ENCODE measurements at places on chromosomes 13 and 19.

DNA sequence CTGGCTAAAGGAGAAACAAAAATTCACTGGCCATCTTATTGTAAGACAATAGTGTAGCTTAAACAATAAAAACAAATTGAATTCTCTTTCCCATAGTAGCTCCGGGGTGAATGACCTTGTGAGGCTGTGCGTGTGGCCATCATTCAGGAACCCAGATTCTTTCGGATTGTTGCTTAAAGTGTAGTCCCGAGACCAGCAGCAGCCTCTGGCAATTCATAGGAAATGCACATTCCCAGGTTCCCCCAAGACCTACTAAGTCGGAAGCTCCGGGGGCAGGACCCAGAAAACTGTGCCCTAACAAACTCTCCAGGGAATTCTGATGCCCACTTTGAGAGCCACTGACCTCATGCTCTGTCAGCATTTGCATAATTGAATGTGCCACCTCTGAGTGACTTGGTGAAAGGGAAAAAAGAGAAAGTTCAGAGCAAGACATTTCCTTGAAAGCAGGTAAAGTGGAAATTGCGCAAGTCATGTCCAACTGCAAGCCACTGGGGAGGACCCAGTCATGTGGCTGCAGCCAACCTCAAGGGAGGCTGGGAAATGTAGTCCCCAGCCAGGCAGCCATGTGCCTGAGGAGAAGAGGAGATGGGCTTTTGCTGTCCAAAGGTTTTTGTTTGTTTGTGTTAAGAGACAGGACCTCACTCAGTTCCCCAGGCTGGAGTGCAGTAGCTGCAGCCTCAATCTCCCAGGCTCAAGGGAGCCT, 50.7 kb upstream of the PNMA8B start:
- DNase-seq: no peak

GRCh38 chr19:4067396-4068046, 822 bp upstream of the ZBTB7A start:
- no peak for DNase-seq

- DNase-seq: no peak
Observed at GRCh38 chr13:114230117-114230516, 4.6 kb upstream of the CDC16 start.

GRCh38 chr13:108478179-108478578, 151.2 kb upstream of the MYO16 start:
- no peak for DNase-seq

GRCh38 chr13:110306340-110306959, 507 bp downstream of the COL4A1 start:
- no peak for DNase-seq

- no peak for DNase-seq
Observed at GRCh38 chr13:53050151-53050550, 21.5 kb downstream of the OLFM4 start.

DNA sequence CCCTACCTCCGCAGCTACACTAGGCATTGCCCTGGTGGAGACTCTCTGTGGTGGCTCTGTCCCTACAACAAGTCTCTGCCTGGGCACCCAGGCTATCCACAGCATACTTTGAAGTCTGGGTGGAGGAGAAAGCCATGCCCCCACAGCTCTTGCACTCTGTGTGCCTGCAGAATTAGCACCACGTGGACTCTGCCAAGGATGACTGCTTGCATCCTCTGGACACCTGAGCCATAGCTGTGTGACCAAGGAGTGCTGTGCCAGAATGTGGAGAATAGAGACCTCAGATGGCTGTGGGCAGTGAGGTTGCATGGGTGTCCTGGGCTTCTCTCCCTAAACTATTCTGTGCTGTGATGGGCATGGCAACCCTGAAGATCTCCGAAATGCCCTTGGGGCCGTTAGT, 21.2 kb upstream of the MCF2L start:
- no peak for DNase-seq

DNA sequence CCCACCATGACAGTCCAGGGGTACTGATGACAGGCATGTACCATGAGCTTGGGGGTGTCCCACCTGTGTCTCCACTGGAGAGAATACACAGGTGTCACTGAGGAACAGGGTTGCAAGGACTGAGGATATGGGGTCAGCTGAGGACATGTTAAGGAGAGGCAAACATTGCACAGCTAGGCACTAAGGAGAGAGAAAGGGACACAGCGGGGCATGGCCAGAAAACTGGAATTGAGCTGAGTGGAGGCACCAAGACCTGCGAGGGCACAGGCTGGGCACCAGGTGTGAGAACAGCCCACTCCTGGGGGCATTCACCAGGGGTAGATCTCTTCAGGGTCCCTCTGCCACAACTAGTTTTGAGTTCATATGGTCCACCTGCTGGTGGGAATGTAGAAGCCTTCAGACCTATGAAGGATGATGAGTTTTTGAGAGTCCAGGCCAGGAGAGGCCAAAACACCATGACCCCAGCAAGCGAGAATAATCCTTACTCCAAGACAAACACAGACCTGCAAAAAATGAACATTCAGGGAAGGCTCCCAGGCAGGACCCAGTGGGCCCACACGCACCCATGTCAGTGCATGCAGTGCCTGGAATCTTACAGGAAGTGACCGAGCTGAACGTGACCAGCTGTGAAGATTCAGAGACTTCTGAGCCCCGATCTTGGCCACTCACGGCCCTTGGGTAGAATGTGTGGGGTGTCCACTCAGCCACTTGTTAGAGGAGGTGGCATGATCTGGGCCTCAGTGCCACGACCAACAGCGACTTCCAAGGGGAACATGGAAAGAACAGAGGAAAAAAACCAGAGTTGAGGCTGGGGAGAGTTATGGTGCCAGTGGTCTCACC, 1.4 kb upstream of the ZNF584 start:
- no peak for DNase-seq

GRCh38 chr13:38693641-38694040, 6.8 kb downstream of the FREM2 start:
- no peak for DNase-seq

DNA sequence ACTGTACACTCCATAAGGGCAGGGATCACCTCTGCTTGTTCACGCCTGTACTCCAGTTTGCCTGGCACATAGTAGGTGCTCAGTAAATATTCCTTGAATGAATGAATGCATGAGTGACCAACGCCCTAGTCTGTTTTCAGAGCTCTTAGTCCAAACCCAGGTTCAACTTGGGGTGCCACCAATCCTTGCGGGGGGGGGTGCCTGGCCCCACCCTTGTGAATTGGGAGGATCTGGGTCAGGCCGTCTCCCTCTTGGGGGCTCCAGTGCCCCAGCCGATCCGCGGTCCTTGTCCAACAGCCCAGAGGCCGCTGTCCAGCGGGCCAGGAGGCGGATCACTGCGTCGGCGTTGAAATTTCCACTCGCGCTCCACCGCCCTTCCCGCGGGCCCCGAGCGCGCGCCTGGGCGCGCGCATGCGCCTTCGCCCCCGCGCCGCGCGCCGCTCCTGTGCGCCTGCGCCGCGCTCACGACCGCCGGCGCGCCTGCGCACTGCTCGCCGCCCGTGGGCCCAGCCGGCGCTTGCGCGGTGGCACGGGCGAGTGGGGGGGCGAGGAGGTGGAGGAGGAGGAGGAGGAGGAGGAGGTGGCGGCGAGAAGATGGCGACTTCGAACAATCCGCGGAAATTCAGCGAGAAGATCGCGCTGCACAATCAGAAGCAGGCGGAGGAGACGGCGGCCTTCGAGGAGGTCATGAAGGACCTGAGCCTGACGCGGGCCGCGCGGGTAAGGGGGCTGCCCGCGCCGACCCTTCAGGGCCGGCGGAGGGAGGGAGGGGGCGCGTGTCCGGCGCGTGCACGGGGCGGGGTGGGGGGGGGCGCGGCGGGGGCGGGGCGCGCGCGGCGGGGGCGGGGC, at the start of gene CRTC1:
Gene CRTC1, plus strand, starts transcription at position 572 of the 849 bp plus-strand sequence. Its CDS starts 23 bp downstream, at position 595.
- DNase-seq: peak; percentile 43

GRCh38 chr13:113509989-113510388, 19.5 kb upstream of the DCUN1D2 start:
- no peak for DNase-seq

GRCh38 chr19:17220207-17220758, 5.1 kb downstream of the USE1 start:
- no peak for DNase-seq

- no peak for DNase-seq
Observed at GRCh38 chr19:7104747-7105447, 35.4 kb downstream of the ZNF557 start.

DNA sequence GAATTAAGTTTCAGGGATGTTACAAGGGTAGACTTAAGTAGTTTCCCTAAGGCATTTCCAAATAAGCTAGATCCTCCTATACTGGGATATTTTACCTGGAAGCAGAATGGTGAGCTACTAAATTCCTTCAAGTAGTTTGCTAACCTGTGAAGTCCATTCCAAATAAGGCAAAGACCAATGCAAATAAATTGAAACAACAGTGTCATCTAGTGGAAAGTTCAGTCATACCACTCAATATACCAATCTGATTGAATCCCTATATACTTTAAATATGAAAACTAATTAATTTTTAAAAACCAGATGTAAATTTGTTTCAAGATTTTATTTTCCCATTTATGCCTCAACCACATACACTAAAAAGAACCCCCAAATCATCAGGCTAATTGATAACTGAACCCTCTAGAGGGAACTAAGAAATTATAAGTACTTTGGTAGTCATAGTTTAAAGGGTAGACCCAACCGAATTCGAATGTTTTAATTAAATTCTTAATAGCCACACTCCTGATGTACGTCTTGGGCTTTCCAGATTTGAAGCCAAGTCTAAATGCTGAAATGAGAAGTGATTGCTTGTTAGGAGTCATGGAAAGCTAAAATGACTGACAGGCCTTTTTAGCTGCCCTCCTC, 223.7 kb downstream of the TBC1D4 start:
- DNase-seq: no peak

- DNase-seq: no peak
Observed at GRCh38 chr19:6392221-6393073, 517 bp downstream of the GTF2F1 start.

- DNase-seq: no peak
Observed at GRCh38 chr19:21143428-21143827, 1.6 kb downstream of the ZNF431 start.

GRCh38 chr13:50208826-50209335, 193.6 kb downstream of the KCNRG start:
- DNase-seq: peak; percentile 12

DNA sequence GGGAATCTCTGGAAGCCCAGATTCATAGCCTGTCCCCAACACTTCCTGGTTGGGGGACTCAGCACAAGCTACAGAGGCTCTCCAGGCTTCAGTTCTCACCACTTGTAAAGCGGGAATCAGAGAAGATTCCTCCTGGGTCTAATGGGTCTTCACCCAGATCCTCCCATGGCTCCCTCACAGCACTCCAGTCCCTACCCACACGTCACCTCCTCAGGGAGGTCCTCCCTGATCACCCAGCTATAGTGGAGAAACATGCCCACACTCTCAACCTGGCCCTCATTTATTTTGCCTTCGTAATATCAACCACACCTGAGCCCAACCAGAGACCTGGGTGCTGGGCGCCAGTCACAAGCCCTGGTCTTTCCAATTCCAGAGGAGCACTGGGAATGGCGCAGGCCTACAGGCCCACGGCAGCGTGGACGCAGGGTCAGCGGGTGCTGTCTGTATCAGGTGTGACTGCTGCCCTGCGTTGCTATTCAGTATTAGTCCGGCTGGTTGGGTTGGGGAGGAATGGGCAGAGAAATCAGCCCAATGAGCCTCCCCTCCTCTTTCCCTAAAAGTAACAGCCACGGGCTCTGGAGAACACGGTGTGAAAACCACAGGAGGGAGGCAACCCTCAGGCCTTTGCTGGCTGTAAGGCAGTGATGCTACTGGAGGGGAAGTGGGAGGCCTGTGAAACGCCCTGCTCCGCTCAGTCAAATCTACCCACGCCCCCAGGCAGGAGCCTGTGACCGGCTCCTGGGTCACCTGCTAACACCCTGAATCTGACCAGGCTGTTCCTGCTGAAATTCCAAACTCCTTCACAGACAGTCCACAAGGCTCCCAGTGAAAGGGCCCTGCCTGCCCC, 5.2 kb downstream of the AKT2 start:
- no peak for DNase-seq

DNA sequence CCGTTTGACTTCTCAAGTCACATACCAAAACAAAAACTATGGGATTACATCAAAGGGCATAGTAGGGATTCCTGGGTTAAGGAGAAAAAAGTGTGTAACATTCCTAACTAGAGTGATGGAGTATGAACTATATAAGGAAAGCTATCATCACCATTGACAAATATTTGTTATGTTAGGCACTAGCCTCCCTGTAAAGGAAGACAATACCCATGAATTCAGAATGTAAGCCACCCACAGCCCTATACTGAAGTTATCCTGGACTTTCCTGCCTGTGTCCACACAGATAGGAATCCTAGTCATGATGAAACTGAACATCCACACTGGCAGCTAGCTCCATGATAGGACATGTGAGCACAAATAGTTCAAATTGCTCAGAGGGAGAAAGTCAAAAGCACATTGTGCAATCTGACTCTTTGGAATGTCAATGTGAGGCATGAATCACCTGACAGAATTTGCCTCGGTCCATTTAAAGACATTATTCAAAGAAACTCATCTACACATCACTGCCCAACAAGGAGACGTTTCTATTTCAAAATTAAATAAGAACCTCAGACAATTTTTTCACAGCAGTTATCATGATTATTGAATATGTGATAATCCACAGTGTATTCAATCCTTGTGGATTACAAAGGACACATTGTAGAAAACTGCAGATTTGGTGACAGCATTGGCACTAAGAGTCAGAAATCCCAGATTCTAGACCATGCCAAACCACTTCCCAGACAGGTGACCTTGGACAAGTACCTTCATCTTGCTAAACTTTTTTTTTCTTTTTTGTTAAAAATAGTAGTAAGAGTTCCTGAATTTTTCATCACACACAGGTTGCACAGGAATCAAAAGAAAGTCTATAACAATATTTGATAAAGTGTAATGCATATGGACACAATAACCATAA, 529.3 kb downstream of the IRS2 start:
- DNase-seq: no peak

GRCh38 chr13:94303644-94304174, 175.8 kb downstream of the DCT start:
- DNase-seq: no peak

- DNase-seq: no peak
Observed at GRCh38 chr19:30371161-30371836, 885 bp upstream of the ZNF536 start.

DNA sequence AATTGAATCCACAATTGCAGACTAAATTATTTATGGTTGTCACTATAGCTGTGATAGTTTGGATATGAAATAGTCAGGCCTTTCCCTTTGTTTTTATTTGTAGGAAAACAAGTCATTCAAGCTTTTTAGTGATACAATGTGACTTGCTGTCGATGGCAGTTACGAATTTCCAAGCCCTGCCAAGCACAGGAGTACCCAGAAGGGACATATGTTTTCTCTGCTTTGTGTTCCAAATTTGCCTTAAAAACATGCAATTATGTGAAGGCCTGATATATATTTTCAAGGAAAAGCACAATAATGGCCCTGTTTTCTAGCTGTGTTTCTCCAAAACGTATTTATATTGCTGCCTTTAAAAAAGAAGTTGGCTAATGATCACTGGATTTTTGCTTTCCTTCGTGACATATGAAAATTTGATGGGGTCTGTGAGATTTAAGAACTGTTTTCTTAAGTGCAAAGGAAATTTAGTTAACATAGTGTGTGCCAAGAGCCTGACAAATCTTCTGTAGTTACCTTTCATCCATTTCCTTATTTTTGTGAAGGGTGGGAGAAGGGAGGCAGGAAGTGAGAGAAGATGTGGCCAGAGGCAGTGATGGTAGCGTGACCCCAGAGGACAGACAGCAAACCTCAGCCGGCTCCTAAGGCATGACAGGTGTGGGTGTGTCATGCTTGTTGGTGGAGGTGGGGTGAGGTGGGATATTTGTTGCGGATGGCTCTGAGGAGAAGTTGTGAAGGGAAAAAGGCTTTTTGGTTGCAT, 79.6 kb downstream of the TEX26 start:
- no peak for DNase-seq
